ENCODE measurements at places on chromosomes 4 and X. TPM values are rescaled to one million over a fixed set of nuclear protein-coding genes. Genes with fewer than 3 reads are reported as not detected.
A peak's percentile ranks its signal among the peaks of the same experiment; 100 is the strongest.

DNA sequence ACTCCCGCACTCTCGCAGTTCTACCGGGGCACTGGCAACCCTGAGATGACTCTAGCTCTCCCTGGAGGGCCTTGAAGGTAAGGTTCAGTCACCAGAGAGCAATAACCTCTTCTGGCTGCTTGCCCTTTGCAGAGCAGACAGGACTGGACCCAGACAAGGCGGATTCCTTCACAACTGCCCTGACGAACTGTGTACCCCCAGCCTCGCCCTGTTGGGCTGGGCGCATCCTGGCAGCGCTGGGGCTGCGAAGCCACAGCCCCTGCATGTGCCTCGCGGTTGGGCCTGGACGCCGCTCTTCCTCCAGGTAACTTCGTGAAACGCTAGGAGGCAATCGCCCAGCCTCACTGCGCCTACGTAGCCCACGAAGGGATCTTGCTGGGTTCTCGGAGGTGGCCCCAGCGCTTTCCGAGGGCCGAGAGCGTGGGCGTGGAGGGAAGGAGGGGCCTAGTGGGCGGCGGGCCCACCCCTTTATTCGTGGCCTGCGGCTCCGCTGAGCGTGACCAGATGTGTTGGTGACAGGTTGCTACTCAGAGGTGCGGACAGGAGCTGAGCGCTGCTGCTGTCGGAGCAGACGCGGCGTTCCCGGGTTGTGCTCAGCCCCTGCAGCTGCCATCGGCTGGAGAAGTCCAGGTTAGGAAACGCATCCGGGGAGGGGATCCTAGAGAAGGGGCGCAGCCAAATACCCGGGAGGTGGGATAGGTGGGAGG, 1.9 kb upstream of the MAMLD1 start:
- H3K27ac ChIP-seq, result no peak overlapping the region
- H3K4me3 ChIP-seq, result no peak overlapping the region
- H3K27me3 ChIP-seq, result no peaks in the 10 kb centered on the region

GRCh38 chr4:19327364-19327763, 924.3 kb upstream of the SLIT2 start:
- no peaks in the 10 kb centered on the region for H3K4me1 ChIP-seq
- no peak for DNase-seq
- no peak overlapping the region for H3K4me3 ChIP-seq
- H3K27ac ChIP-seq, result no peak overlapping the region

- no peak for DNase-seq
- no peaks in the 10 kb centered on the region for H3K36me3 ChIP-seq
- H3K4me3 ChIP-seq, result no peak overlapping the region
- H3K27ac ChIP-seq, result no peak overlapping the region
- no peaks in the 10 kb centered on the region for H3K4me1 ChIP-seq
Observed at GRCh38 chr4:99817309-99817890, 773 bp downstream of the DAPP1 start.

Gene AWAT2
- not detected for total RNA-seq

GRCh38 chr4:153954654-153955053, 165.8 kb upstream of the SFRP2 start:
- no peaks in the 10 kb centered on the region for H3K4me1 ChIP-seq
- no peak overlapping the region for H3K4me3 ChIP-seq
- DNase-seq, result no peak

- H3K27me3 ChIP-seq, result no peaks in the 10 kb centered on the region
- H3K27ac ChIP-seq, result no peak overlapping the region
- no peaks in the 10 kb centered on the region for H3K4me1 ChIP-seq
- H3K4me3 ChIP-seq, result no peak overlapping the region
- no peak for DNase-seq
Observed at GRCh38 chr4:26022346-26023202, 108.6 kb downstream of the SMIM20 start.

- no peaks in the 10 kb centered on the region for H3K27me3 ChIP-seq
- no peak overlapping the region for H3K4me3 ChIP-seq
- H3K4me1 ChIP-seq, result no peaks in the 10 kb centered on the region
- no peaks in the 10 kb centered on the region for H3K36me3 ChIP-seq
- no peak for DNase-seq
Observed at GRCh38 chr4:8771258-8771590, 100.4 kb downstream of the HMX1 start.

DNA sequence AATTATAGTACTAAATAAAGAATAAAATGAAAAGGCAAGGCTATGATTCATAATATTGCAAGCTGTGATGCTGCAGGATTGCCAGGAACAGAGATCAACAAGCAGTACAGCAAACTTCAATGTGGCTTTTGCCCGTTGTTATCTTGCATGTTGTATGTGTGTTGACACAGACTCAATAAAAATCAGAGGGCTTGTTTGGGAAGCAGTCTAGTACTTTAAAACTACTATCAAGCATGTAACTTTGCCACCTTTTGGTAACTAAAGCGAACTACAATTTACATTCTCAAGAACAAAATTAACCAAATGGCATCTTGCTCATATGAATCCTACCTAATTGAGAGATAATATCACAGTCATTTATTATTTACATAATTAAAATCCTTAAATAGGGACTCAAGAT, 79.8 kb upstream of the GPM6A start:
- no peaks in the 10 kb centered on the region for H3K4me1 ChIP-seq
- H3K4me3 ChIP-seq, result no peak overlapping the region
- no peak overlapping the region for H3K27ac ChIP-seq

Gene GAR1
- 6.2 TPM for total RNA-seq

GRCh38 chr4:31595496-31595895, 875.3 kb downstream of the PCDH7 start:
- H3K27ac ChIP-seq, result no peak overlapping the region
- H3K4me1 ChIP-seq, result no peaks in the 10 kb centered on the region
- DNase-seq, result no peak
- H3K4me3 ChIP-seq, result no peak overlapping the region

- no peak for DNase-seq
- no peaks in the 10 kb centered on the region for H3K36me3 ChIP-seq
- no peak overlapping the region for H3K4me3 ChIP-seq
- H3K27me3 ChIP-seq, result no peaks in the 10 kb centered on the region
- H3K27ac ChIP-seq, result no peak overlapping the region
- H3K4me1 ChIP-seq, result no peaks in the 10 kb centered on the region
Observed at GRCh38 chr4:156073976-156074375, 120.3 kb upstream of the CTSO start.

DNA sequence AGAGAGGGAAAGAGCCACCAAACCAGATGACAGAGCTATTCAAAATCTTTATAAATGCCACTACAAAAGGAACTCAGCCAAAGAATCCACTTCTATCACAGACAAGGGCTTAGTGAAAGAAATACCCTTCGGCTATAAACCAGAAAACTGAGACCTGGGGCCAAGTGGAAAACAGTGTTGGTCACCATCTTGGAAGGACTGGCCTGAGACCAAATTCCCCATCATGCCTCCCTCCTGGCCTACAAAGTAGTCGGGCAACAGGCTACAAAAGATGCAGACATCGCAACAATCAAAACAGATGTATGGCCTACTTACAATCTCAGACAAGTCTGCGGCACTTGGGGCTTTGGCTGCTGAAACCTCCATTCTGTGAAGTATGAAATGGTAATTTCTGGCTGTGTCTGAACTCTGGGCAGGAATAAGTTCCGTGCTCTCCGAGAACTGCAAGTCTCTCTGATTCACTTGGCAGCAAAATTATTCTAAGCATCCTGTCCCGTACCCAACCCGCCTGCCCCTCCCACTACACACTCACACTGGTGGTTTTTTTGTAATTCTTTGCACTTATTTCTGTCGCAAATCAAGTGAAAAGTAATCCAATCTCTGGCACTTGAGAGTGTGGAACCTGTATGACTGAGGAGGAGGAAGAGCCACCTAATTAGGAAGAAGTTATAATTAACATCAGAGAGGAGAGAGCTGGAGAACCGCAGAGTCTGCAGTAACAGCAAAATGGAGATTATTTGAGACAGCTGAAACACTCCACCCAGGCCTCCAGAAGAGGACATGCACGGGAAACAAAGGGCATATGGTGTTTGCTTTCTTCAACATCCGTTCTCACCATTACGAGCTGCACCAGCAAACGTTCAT, 87.8 kb downstream of the SH3KBP1 start:
- H3K4me1 ChIP-seq, result no peaks in the 10 kb centered on the region
- no peak overlapping the region for H3K4me3 ChIP-seq
- H3K27ac ChIP-seq, result peak overlapping the region; percentile 36
- DNase-seq, result no peak

Gene NDP
- not detected for total RNA-seq

Gene TCEAL5
- total RNA-seq, result not detected

- no peaks in the 10 kb centered on the region for H3K36me3 ChIP-seq
- no peaks in the 10 kb centered on the region for H3K27me3 ChIP-seq
- H3K27ac ChIP-seq, result no peak overlapping the region
- no peak overlapping the region for H3K4me3 ChIP-seq
Observed at GRCh38 chr4:100497791-100498190, 20.0 kb downstream of the EMCN start.

DNA sequence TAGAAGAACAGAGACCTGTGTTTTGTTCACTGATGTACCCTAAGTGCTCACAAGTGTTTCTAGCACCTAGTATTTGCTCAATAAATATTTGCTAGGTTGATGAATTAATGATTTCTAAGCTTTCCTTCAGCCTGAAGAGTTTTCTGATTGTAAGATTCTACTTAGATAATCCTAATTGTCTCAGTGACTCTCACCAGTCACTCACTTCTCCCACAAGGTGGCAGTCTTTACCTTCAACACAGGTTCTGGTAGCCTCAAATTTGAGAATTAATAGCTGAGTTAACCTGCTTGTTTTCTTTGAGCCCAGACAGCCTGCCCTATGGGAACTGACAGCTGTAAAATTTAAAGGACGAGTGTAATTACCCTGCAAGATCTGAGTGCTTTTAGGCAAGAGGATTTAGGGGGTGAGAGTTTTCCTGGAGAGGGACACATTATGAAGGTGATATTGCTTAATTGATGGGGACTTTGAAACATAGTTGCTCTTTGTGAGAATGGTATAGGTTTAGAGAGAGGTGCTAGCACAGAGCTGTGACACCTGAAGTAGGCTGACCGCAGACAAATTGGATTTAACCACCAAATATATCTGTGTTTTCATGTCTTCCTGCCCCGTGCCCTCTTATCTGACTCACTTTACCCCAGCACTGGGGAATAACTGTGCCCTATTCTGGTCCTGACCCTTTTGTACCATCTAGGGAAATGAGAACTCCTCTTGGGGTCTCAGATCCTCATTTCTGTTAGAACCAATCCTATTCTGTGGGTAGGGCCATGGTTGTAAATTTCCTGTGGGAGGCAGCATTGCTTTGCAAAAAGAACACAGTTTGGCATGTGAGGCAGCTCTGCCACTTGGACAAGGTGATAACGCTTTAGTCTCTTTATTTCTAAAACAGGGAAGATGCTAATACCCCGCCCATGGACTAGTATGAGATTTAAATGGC, 27.7 kb downstream of the CD38 start:
- H3K4me3 ChIP-seq, result no peak overlapping the region
- DNase-seq, result no peak
- peaks cover 5% of the 10 kb centered on the region for H3K4me1 ChIP-seq
- H3K27ac ChIP-seq, result no peak overlapping the region

DNA sequence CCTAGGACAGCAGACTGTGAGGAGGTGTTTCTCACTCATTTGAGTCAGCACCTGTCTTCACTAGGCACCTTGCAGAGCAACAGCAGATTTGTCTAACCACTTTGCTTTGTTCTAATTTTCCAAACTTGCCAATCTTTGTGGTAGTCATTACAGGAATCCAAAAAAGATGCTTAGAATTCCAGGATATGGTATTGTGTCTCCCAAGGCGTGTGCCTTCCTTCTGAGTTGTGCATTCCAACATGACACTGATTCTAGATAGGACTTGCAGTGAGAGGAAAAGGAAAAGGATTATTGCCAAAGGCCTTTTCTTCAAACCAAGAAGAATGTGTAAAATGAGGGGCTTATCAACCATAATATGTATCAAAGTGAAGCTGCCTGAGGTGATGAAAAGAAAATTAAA, 126.2 kb downstream of the MAPK10 start:
- no peaks in the 10 kb centered on the region for H3K27me3 ChIP-seq
- H3K4me1 ChIP-seq, result no peaks in the 10 kb centered on the region
- DNase-seq, result no peak
- no peak overlapping the region for H3K27ac ChIP-seq
- H3K4me3 ChIP-seq, result no peak overlapping the region

DNA sequence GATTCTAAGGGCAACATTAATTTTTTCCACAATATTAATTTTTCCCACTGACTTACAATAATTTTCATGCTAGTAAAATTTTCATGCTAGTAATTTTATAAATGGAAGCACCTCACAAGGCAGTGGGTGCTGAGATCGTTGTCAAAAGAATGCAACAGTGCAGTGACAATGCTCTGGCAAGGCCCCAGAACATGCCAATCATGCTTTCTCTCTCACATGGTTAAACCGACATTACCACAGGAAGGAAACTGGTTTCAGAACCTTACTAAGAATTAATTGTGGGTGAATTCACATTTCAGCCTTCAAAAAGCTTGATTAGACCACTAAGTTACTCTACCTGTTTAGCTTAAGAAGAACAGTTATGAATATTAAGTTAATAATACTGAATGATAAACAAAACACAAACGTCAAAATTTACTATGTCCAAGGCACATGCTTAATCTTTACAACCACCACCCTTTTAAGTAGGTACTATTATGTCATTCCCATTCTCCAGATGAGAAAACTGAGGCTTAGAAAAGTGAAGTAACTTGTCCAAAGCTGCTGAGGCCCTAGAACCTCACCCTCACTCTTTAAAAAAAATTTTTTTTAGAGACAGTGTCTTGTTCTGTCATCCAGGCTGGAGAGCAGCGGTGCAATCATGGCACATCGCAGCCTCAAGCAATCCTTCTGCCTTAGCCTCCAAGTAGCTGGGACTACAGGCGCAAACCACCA, 10.0 kb upstream of the OPHN1 start:
- no peak overlapping the region for H3K27ac ChIP-seq
- no peaks in the 10 kb centered on the region for H3K27me3 ChIP-seq
- no peak for DNase-seq
- H3K4me3 ChIP-seq, result no peak overlapping the region
- H3K4me1 ChIP-seq, result no peaks in the 10 kb centered on the region

GRCh38 chrX:97057349-97057909, 173.7 kb downstream of the RPA4 start:
- H3K4me3 ChIP-seq, result no peak overlapping the region
- DNase-seq, result no peak
- no peaks in the 10 kb centered on the region for H3K36me3 ChIP-seq
- no peak overlapping the region for H3K27ac ChIP-seq

Gene FAM149A
- total RNA-seq, result 6.7 TPM

DNA sequence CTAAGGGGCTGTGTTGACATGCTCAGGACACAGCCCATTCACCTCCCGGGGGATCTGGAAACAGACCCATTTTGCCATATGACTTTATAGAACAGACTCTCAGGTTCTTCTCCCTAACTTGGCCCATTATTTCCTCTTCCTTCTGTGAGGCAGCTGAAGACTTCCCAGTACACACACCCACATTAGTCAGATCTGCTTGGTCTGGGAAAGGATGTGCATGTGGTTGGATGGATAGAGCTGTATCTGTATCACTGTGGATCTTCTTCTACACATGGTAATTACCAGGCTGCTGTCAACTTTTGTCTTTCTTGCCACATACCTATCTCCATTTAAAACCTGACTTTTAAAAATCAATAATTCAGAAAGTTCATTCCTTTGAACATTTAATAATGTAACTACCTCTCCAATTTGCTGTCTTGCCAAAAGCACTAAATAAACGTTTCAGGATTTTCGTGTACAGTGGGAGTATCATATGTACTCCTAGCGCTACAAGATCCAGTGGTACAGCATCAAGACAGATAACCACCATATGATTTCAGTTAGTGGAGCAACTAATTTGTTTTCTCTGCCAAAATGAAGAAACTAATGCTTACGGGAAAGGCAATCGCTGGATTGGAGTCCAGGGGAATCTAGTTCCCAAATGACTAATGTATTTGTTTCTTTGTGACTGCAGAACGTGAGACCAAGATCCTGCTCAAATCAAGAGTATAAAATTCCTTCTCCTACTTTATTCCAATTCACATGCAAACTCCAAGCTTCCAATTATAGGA, 134.1 kb upstream of the MAP3K15 start:
- no peak overlapping the region for H3K27ac ChIP-seq
- no peaks in the 10 kb centered on the region for H3K4me1 ChIP-seq
- H3K36me3 ChIP-seq, result no peaks in the 10 kb centered on the region
- DNase-seq, result no peak
- H3K27me3 ChIP-seq, result no peaks in the 10 kb centered on the region

Measured in right atrium auricular region (tissue), 2 donors.